ENCODE measurements at places on chromosomes 13 and 19.
A peak's percentile ranks its signal among the peaks of the same experiment; 100 is the strongest.

DNA sequence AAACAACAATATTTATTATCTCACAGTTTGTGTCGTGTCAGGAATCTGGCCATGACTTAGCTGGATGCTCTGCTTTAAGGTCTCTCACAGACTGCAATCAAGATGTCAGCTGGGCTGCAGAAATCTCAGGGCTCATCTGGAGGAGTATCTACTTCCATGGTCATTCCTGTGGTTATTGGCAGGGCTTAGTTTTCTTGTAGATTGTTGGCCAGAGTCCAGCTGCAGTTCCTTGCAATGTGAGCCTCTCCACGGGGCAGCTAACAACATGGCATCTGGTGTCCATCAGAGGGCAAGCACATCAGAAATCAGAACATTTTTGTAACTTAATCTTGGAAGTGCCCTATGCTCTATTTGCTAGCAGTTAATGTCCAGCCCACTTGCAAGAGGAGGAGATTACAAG lies 45.7 kb upstream of the TDRD3 start:
- no peak for DNase-seq

DNA sequence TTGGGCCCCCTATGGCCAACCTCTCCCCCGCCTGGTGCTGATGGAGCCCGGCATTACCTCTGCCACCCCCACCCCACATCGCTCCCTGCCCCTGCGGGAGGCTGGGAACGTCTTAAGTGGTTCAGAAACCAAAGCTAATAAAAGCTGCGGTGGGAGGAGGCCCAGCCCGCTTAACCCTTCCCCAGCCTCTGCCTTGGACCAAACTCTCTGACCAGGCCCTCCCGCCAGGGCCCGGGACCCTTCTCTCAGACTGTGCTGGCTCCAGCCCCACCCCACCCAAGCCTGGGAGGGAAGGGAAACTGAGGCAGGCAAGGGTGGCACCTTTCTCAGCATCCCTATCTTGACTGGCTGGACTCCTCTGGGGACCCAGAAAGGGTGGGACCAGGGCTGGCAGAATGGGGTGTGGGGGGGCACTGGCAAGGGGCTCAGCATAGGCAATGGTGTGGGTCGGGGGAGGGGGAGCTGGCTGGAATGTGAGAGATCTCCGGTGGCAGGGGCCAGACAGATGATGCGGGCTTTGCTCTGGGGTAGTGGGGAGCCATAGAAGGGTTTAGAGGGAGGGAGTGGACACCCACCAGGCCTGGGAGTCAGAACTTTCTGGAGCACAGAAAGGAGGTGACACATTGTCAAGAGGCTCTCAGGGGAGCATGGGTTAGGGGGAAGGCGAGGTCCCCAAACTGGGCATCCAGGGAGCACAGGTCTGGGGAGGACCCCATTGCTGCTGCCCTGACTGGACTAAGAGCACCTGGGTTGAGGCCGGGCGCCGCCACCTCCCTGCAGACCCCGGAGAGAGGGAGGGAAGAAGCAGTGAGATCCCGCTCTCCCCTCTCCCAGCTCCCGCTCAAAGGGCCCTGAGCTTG lies 21.9 kb downstream of the SMIM24 start:
- no peak for DNase-seq

- no peak for DNase-seq
Observed at GRCh38 chr13:30496147-30496546, 30.4 kb upstream of the HMGB1 start.

GRCh38 chr19:38898788-38899446 lies 501 bp downstream of the SIRT2 start:
- no peak for DNase-seq

- DNase-seq, result no peak
Observed at GRCh38 chr19:8221161-8221560, 12.0 kb downstream of the CERS4 start.

GRCh38 chr19:13010992-13011652 lies 15.8 kb downstream of the NFIX start:
- DNase-seq, result no peak

GRCh38 chr19:32330213-32330857 lies 15.1 kb upstream of the ZNF507 start:
- DNase-seq, result no peak

- DNase-seq, result peak; percentile 67
Observed at GRCh38 chr13:38350114-38350617, 515 bp downstream of the UFM1 start.

DNA sequence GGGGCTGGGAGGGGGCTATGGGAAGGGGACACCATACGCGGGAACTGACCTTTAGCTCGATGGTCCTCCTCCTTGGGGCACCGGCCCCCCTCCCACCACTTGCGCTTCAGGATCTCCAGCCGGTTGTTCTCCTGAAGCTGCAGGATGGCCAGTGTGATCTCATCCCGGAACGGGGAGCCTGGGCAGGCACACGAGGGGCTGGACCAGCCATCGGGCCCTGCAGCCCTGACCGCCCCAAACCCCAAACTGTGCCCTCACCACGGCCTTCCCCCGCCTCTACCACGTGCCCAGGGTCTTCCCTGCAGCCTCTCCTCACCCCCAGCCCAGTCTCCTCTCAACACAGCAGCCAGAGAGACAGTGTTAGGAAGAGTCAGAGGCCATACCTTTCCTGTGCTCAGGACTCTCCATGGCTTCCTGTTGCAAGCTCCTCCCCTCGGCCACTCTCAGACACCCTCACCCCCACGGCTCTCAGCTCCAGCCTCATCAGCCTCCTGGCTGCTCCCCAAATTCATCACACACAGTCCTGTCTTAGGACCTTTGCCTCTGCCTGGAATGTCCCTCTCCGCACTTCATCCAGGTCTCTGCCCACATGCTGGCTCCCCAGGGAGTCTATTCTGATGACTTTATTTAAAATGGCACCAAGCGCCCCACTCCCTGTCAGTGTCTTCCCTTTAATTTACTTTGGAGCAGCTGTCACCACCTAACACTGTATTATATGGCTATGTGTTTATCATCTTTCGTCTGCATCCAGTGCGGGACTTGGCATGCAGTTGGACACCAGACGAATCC lies 9.7 kb upstream of the ATP1A3 start:
- no peak for DNase-seq

GRCh38 chr13:111847964-111848363 lies 219.0 kb upstream of the SOX1 start:
- no peak for DNase-seq

DNA sequence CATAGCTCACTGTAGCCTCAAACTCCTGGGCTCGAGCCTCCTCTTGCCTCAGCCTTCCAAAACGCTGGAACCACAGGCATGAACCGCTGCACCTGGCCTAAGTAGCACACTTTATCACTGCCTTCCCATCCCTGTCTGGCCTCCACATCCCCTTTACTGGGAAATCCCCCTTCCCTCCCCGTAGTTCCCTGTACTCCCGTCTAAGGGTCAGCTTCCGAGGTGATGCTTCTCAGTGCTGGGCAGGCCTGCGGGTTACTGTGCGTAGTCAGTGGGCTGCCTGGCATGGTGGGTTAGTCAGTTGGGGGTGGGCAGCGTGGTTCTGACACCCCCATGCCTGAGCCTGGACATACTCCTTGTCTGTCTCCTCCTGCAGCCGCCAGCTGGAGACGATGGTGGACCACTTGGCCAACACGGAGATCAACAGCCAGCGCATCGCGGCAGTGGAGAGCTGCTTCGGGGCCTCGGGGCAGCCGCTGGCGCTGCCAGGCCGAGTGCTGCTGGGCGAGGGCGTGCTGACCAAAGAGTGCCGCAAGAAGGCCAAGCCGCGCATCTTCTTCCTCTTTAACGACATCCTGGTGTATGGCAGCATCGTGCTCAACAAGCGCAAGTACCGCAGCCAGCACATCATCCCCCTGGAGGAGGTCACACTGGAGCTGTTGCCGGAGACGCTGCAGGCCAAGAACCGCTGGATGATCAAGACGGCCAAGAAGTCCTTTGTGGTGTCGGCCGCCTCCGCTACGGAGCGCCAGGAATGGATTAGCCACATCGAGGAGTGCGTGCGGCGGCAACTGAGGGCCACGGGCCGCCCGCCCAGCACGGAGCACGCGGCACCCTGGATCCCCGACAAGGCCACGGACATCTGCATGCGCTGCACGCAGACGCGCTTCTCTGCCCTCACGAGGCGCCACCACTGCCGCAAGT lies 8.4 kb downstream of the PLEKHF1 start:
- DNase-seq, result no peak

GRCh38 chr19:2123682-2124387 lies 27.1 kb downstream of the IZUMO4 start:
- peak; percentile 19 for DNase-seq

DNA sequence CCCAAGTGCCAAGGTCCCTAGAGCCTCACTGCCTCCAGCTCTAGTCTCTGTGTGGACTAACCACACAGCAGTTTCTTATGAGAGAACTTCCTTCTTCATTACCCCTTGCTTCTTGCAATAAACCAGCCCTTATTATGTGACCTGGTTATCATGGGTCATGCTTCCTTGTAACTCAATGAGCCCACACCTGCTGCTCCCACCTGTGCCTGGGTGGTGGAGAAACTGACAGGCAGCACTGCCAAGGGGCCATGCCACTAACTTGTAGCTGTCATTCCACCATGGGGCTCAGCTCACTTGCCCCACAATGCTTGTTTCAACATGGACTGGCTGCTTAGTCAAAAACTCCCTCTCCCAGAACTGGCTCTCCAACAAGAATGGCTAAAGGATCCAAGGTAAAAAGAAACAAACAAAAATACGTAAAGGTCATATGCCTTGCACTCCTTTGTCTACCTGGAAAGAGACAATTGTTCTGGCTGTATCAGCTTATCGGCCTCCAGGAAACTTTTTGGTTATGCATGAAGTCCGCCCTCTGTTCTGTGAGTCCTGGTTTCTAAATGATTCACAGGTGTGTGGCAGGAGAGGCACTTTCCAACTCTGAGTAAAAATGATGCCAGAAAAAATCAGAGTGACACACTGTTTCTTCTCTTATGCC lies 446.4 kb downstream of the COG6 start:
- DNase-seq, result peak; percentile 59

- DNase-seq, result no peak
Observed at GRCh38 chr19:39768334-39768733, 10.3 kb upstream of the LEUTX start.

- peak; percentile 32 for DNase-seq
Observed at GRCh38 chr19:2149980-2150793, 1.2 kb downstream of the AP3D1 start.

- DNase-seq, result no peak
Observed at GRCh38 chr13:36528105-36528504, 95.8 kb downstream of the CCNA1 start.

GRCh38 chr19:13057147-13057572 lies 45.5 kb downstream of the LYL1 start:
- no peak for DNase-seq

GRCh38 chr19:35409191-35409590 lies 38.3 kb downstream of the GPR42 start:
- no peak for DNase-seq

GRCh38 chr13:85509512-85509911 lies 289.7 kb downstream of the SLITRK6 start:
- no peak for DNase-seq

- no peak for DNase-seq
Observed at GRCh38 chr19:16233836-16234551, 36.3 kb downstream of the AP1M1 start.

- no peak for DNase-seq
Observed at GRCh38 chr19:15562145-15562544, 52.9 kb upstream of the CYP4F8 start.

DNA sequence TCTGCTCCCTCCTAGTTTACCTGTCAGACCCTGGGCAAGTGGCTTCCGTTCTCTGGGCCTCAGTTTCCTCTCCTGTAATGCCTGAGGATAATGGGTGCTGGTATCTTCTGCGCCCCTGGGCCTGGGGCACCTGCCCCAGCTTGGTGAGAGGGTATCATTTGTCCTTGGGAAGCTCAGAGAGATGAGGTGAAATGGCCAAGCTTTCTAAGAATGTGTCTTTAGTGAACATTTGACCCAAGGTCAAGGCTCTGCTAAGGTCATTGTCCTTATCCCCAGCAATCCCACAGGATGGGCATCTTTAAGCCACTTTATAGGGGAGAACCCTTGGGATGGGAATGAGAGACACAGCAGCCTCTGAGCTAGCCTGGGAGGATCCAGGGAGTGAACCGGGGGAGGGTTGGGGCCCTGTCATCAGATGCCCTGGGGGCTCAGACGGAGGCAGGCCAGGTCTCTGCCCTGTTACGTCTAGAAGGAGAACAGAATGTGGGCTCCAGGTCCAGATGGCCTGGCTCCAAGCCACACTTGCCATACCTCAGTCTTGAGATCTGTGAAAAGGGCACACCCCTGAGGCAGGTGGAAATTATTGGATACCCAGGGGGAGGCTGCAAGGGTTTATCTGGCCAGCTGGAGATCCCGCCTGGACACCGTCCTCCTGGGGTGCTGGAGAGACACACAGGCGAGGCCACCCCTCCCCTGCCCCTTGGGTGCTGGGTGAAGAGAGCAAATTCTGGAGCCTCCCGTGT lies 1.1 kb upstream of the NFIC start:
- no peak for DNase-seq

DNA sequence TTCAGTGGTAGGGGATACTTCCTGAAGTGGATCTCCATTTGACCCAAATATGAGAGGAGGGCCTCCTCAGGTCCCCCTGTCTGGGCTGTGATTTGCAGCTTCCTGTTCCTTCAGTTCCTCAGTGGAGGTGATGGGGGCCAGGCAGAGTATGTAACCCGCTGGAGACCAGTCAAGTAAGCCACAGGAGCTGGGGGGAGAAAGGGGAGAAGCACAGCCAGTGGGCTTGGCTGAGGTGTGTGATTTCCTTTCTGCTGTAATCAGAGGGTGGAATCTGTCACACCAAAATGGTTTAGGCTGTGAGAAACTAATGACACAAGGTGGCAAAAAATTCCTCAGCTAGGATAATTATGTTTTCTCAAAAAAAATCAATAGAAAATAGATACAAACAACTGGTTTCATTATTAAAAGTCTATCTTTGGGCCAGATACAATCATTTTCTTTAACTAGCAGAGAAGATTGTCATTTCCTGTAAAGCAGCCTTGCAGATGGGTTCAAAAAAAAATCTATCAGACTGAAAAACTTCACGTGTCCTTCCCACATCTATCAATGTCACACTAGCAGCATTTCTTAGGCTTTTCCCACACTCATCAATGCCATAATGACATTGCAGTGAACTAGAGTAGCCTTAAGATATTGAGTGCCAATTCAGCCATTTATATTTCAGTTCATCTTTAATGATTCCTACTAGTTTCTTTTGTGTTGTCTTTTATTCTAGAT lies 1660.3 kb downstream of the EFNB2 start:
- DNase-seq, result no peak

DNA sequence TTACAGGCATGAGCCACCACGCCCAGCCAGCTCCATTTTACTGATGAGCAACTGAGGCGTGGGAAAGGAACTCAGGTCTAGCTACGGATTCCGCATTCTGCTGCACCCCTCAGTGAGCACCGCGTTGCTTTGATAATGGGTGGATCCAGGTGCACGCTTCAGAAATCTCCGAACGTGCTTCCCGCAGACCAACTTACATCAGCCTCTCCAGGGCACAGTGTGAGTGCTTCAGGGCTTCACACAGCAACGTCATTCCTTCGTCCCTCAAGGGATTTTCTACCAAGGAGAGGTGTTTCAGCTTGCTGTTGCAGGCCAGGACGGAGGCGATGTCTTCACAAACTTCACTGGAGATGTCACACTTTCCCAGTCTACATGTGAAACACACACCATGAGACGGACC lies 21.7 kb downstream of the NLRP9 start:
- no peak for DNase-seq

GRCh38 chr19:19026299-19026971 lies 6.9 kb downstream of the SUGP2 start:
- DNase-seq, result no peak

GRCh38 chr13:98913741-98914140 lies 64.1 kb downstream of the DOCK9 start:
- DNase-seq, result no peak

Measured in activated CD4-positive, alpha-beta T cell treated with anti-CD3 and anti-CD28 coated beads, Interleukin-2, amount 50 U/mL, for 48 hours (primary cell).